ENCODE measurements at places on chromosomes 4 and X.

- no peak for DNase-seq
Measured at GRCh38 chrX:39815631-39816030, 282.1 kb downstream of the BCOR start.

- DNase-seq = no peak
Measured at GRCh38 chrX:103789004-103789403, 12.4 kb downstream of the PLP1 start.

DNA sequence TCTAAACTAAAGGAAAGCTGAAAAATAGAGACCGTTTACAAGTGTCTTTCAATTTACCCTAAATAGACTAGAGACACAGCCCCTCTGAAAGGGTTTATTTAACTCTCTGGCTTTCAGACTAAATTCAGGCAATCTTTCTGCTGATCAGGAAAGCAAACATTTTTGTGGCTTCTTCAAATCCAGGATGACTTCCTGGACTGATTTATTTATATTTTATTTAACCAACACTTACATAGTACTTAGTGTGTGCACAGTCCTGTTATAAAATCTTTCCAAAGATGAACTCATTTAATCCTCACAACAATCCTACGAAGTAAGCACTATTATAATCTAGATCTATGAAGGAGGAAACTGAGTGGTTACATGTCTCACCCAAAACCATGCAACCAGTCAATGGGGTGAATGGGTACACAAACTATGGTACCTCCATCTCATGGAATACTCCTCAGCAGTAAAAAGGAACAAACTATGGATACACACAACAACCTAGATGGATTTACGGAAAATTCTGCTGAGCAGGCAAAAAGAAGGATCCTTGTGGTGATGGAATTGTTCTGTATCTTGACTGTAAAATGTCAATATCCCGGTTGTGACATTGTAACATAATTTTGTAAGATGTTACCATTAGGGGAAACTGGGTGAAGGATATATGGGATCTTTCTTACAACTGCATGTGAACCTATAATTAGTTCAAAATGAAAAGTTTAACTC, 64.1 kb upstream of the MAMLD1 start:
- DNase-seq = no peak

DNA sequence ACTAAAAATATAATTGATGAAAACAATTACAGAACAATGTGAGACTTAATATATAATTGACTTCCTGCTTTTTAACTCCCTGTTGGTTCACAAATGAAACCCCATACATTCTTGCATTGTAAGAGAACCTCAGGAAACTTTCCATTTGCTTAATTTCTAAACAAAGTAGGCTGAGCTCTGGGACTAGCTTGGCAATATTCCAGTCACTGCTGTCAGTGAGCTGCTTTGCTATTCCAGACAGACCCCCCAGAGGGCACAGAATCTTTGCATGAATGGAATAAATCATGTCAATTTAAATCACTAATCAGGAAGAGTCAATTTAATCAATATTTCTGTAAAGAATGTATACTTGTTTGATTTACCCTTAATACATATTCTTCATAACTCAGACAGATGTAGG, 110.6 kb downstream of the NEXMIF start:
- no peak for DNase-seq

DNA sequence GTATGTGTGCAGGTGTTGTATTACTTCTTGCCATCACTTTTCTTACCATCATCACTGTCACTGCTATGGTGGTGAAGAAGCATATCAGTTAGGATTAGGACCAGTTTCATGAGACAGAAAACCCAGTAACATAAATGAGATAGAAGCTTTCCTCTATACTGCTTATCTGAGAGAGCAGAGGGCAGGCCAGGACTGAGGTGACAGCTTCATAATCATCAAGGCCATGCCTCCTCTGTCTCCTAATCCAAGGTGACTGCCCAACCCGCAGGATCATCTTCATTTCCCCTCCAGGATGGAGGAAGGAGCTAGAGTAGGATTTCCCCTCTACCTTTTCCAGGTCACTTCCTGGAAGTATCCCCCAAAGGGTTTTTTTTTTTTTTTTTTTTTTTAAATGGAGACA, 35.4 kb downstream of the TMEM131L start:
- DNase-seq = no peak

DNA sequence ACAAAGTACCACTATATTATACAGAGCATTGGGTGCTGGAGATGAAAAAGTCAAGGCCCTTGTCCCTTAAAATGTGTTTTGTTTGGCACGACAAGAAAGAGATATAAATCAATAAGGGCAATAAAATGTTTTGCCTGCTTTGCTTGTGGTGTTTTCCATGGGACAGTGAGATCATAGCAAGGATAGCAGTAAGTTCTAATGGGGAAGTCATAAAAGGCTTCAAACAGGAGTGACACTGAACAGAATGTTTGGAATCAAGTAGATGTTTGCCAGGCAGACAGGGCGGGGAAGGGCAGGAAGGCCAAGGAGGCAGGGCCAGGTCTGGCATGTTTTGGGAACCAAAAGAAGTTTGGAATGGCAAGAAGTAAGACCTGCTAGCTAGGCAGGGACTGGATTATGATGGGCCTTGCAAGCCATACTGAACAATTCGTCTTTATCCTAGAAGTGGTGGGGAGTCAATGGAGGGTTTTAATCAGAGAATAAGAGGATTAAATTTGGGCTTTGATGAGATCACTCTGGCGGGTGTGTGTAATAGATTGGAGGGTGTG, 16.4 kb downstream of the FGF2 start:
- DNase-seq = no peak
